AML-193 (cell line): ENCODE measurements at places on chromosomes 4 and X.
A peak's percentile ranks its signal among the peaks of the same experiment; 100 is the strongest.

GRCh38 chr4:153206534-153206933 is 2.3 kb downstream of the TRIM2 start:
- DNase-seq = no peak

GRCh38 chrX:12488220-12488619 is 303.0 kb upstream of the PRPS2 start:
- DNase-seq = no peak

- no peak for DNase-seq
Measured at GRCh38 chr4:40388239-40388638, 53.1 kb downstream of the CHRNA9 start.

- no peak for DNase-seq
Measured at GRCh38 chr4:24557026-24558025, 27.0 kb downstream of the DHX15 start.

- DNase-seq = no peak
Measured at GRCh38 chrX:54808109-54808604, 612 bp downstream of the MAGED2 start.

DNA sequence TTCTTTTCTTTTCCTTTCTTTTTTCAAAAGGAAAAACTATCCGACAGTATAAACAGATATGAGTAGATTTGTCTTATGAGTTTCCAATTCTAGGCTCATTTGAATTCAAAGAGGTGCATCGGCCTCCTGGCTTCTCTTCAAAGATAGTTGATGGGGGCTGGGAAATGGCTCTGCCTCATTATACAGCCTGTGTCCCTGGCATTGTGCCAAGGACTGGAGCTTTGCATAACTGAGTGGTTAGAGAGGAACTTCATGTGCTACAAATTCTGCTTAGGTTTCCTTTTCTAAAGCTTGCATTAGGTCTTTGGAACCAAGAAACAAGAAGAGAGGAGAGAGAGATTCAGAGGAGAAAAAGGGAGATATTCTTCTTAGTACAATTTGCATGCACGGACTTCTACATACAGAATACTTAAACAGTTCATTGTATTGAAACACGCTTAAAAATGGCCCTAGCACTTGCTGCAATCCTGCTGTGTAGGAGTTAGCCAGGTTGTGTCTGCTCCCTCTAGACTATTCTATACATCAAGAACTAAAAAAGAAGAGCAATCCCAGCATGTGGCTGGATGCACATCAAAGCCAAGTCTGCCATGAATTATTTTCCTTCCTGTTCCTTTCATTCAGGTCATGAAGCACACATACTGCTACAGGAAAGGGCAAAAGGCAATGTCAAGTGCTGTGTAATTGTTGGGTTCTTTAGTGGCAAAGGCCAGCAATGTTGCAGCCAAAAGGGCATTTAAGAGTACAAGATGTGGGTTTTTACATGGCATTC is 70.9 kb downstream of the INTS12 start:
- peak; percentile 17 for DNase-seq

GRCh38 chr4:174873931-174874330 is 44.2 kb upstream of the ADAM29 start:
- DNase-seq = peak; percentile 28

- DNase-seq = no peak
Measured at GRCh38 chr4:5824635-5825034, 68.3 kb downstream of the CRMP1 start.

GRCh38 chr4:161132715-161133425 is 1030.9 kb downstream of the FSTL5 start:
- DNase-seq = no peak

DNA sequence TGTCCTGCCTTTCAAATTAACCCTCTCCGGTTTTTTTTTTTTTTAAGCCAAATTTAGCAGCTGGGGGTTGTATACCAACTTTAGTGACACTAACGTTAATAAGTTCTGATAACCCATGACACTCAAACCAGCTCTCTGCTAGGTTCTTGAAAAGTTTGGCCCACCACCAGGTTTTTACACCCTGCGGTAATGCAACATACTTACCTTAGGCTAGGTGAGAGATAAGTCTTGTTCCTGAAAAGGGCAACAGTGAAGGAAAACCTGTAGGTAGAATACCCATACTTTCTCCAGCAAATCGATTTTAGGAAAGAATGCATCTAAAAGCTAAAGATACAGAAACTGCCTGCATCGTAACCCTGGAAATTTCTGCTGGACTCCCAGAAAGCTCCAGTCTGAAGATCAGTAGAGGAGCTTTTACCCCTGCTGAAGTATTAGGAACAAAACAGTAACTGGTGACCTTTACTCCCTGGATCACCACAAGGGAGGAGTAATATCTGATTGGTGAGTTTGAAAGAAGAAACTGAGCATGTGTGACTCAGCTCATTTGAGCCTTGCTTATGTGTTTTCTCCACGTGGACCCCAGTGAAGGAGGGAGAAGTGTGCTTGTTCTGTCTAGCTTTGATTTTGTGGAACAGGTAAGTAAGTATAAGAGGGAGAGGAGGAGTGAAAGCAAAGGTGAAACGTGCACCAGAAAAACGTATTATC is 34.4 kb upstream of the COX18 start:
- no peak for DNase-seq

GRCh38 chrX:130170752-130171445 is 863 bp upstream of the RAB33A start:
- DNase-seq = peak; percentile 60

DNA sequence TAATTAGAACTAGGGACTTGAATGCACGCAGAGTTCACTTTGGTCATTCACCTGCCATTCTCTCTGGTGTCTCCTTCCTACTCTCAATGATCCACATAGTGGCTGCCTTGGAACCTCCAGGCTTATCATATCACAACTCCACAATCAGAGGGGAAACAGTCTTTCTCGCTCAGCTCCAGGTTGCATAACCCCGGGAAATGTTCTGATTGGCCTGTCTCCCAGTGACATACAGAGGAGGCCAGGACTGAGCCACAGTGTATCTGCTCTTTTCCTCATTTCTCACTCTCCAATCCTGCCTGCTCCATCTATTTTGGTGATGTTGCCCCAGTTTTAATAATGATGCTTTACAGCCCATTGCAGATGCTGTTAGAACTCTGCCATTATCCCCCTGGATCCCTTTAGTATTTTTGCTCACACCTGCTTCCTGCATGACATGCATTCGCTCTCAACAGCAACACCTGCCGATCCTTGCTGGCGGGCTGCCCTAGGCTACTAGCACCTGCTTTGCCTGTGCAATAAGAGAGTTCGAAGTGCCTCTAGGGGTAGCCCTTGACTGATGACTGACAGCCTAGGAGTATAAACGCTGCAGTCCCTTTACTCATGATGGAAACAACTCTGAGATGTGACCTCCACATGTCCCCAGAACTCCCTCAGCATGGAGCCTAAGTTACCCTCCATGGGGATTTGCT is 211.3 kb upstream of the RPS6KA3 start:
- DNase-seq = no peak

- no peak for DNase-seq
Measured at GRCh38 chr4:107153956-107154355, 117.8 kb upstream of the DKK2 start.

DNA sequence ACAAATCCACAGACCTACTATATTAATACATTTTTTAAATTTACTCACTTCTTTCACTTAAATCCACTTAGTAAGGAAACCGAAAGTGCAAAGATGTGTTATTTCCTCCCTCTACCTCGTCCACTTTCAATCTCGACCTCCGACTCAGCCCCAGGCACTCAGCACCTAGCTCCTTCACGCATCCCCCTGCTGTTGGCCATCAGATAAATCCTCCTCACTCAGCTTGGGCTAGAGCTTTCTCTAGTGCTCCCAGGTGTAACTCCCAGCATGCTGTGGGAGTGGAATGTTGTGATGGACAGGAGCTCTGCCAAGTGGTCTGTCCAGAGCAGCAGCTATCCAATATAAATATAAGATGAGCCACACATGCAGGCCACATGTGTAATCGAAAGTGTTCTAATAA is 26.7 kb upstream of the TEC start:
- DNase-seq = no peak

DNA sequence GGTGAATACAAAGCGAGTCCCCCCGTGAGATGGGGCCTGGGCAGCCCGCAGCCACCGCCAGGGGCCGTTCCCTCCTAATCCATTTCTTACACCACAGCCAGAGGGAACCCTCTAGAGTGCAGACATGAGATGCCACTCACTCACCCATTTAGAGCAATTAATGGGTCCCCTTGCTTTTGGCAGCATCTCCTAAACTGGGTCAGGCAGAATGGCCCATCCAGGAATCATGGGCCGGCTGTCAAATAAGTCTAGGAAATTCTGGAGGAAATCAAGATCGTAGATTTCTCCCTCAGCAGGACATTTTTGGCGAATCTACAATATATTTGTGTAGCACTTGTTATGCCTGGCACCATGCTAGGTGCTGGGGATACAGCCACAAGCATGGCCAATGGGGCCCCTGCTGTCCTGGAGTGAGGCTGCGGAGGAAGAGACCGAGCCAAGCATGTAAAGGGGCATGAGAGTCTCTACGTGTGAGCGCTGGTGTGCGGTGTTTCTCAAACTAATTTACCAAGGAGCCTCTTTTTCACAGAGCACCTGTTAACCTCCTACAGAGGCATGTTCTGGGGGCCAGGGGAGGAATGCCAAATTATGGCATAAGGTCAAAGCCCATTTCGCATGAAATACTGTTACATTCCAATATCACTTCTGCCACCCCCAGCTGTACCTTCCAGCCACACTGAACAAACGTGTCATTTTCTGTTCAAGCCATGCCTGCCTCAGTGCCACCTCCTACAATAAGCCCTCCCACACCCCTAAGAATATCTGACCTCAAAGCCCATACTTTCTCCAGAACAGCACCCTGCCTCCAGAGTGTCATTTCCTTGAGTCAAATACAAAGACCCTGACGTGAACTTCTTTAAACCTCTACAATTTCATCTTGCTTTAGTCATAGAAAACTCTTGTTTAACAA is 28.1 kb upstream of the JAKMIP1 start:
- no peak for DNase-seq

DNA sequence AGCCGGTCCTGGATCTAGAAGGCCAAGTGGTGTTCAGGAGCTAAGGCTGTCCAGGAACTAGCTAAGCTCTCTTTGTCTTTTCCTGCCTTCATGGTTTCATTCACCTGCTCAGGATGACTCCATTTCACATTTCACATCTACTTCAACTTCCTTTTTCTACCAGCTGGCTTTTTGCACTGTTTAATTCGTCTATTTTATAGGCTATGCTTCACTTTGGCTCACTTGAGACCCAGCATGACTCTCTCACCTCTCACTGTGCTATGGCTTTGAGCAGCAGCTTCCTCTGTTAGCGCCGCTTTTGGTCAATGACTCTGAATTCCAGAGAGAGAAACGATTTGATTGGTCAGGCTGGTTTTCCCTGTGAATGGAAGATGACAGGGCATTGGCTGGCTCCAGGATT is 213.5 kb upstream of the CLNK start:
- no peak for DNase-seq

DNA sequence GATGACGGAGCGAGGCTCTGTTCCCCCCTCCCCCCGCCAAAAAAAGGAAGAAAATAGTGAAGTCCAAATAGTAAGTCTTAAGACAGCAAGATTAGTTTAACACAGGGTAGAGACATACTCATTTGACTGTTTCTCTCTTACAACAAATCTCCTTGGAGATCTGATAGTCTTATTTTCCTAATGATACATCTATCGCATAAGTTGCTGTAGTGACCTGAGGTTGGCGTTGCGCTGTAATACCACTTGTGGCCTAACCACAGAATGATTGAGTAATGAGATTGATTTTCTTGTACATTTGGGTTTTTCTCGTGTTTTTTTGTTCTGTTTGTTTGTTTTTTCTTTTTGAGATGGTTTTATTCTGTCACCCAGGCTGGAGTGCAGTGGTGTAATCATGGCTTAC is 27.2 kb downstream of the OCIAD1 start:
- no peak for DNase-seq

DNA sequence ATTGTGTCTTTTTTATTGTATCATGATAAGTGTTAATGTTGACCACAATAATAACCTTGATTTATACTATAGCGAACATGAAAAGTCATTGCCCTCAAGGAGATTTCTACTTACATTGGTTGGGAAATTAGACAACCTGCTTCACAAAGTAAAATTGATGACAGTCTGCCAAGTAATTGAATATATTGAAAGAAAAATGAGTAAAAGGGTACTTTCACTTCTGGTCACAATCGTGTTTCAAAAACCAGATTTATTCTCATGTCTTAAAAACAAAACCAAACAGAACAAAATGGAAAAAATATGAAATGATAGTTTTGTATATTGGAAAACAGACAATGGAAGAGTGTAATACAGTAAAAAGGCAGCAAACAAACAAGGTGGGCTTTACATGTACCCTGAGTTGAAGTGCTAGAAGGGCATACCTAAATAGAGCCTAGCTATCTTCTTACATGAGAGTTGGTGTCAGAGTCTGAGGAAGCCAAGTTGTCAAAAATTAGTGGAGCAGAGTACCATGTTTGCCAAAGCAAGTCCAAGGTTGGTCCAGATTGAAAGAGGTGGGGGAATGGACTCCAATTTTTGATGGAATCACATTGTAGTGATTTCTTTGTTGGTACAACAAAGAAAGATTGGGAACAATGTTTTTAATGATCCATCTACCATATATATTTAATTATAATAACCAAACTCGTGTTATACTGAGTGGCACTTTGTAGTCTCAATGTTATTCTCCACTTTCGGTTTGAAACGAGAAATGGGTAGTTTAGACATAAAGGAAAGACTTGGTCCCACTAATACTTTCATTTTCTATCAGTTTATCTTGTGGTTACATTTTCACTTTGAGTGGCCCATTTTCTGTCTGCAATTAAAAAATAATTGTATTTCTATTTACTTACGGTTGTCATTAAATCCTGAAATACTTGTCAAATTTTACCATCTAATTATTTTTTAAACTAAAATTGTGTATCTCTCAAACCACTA is 775.6 kb downstream of the STIM2 start:
- no peak for DNase-seq

DNA sequence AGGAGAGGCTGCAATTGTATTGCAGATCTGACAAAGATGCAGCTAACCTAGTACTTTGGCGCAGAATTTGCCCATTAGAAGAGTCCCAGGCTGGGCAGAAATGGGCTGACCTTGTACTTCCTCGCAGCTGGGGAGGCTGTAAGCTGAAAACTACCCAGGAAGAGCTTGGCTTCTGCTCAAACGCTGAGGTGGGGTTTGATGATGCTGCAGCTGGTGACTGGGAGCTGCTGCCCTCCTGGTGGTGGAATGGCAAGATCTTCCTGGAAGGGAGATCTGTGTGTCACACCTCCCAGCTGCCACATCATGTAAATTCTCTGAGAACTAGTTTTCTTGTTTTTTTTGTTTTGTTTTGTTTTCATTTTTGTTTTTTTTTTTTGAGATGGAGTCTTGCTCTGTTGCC is 17.4 kb downstream of the CCNG2 start:
- DNase-seq = no peak

GRCh38 chr4:171812665-171813525 is at the start of gene GALNTL6:
Gene GALNTL6 (plus strand): TSS chr4:171813404.
- DNase-seq = no peak

- no peak for DNase-seq
Measured at GRCh38 chr4:85672116-85672515, 197.2 kb downstream of the ARHGAP24 start.

DNA sequence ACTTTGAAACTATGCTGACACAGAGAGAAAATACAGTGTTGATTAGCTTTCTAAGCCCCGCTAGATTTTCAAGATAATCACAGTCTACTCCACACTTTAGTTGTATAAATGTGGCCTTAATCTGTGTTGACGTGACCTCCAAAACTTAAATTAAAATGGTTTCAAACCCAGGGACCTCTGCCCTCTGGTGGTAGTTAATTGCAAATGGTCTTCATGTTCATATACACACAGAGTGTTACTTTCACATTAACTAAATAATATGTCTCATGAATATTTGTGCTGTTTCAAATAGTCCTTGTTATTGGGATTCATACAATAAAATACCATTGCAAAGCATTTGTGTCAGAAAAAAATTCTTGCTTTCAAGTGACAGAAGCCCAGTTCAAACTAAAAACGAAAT is 64.3 kb downstream of the TASL start:
- peak; percentile 3 for DNase-seq
